ENCODE measurements at places on chromosomes 6 and 20.

- DNase-seq, result no peak
Observed at GRCh38 chr6:161166176-161166575, 107.7 kb downstream of the AGPAT4 start.

GRCh38 chr6:158863646-158864045, 44.5 kb upstream of the EZR start:
- no peak for DNase-seq

GRCh38 chr6:136921936-136922684, at the start of gene SLC35D3:
TSS of gene SLC35D3 (plus strand) at chr6:136922301. CDS start at chr6:136922429, 128 bp downstream.
- no peak for DNase-seq

DNA sequence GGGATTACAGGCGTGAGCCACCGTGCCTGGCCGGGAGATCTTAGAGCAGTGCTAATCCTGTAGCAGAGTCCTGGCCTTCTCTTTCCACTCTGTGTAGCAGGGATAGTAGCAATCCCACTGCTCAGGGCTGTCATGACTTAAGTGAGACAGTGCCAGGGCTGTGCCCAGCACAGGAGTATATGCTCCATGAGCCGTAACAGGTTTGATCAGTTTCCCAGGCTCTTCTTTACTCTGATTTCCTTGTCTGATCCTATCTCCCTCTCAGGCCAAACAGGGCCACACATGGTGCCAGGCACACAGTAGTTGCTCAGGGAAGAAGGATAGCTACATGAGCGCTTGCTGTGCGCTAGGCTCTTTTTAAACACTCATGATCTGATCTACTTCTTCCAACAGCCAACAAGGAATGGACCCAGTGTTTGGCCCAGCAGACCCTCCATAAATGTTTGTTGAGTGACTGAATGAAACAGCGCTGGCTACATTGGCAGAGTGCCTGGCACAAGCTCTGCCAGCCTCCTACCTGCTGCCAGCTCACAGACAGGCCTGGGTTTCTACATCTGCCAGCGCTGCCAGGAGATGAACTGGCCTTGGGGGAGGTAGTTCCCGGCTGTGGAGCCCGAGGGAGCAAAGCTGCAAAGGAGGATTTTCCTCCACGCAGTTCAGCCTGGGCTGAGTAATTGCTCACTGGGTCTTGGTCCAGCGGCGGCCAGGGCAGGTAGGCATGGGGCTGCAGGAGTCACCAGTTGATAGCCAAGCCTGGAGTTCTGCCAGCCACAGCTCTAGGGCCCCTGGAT, 36.9 kb downstream of the SNAI1 start:
- DNase-seq, result no peak

DNA sequence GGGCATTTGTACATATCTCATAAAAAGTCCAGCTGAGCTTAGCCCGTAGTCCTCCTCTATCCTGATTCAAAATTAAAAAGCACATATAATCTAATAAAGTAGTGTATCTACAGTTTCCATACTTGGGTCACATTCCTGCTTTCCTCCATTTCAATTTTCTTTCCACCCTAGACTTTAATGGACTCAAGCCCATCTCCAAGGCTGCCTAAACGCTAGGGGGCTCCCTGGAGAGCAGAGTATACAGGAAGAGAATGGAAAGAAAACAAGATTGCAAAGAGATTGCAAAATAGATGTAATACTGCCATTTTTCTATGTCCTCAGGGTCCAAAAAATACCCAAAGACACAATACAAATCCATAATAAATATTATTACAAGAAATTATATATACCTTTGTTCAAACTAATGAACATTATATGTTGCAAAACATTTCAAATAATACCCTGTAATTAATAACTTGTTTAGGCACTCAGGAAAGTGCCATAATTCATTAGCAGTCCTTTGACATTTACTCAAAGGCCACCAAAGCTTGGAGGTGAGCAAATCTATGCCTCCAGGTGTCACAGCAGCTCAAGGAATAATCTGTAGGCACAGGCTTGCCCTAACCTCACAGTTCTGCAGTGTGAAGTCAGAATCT, 2.4 kb upstream of the MCM3 start:
- peak; percentile 97 for DNase-seq

- peak; percentile 68 for DNase-seq
Observed at GRCh38 chr20:36574366-36575135, 1.2 kb downstream of the TGIF2 start.

- DNase-seq, result no peak
Observed at GRCh38 chr6:105212587-105212986, 32.8 kb upstream of the POPDC3 start.

DNA sequence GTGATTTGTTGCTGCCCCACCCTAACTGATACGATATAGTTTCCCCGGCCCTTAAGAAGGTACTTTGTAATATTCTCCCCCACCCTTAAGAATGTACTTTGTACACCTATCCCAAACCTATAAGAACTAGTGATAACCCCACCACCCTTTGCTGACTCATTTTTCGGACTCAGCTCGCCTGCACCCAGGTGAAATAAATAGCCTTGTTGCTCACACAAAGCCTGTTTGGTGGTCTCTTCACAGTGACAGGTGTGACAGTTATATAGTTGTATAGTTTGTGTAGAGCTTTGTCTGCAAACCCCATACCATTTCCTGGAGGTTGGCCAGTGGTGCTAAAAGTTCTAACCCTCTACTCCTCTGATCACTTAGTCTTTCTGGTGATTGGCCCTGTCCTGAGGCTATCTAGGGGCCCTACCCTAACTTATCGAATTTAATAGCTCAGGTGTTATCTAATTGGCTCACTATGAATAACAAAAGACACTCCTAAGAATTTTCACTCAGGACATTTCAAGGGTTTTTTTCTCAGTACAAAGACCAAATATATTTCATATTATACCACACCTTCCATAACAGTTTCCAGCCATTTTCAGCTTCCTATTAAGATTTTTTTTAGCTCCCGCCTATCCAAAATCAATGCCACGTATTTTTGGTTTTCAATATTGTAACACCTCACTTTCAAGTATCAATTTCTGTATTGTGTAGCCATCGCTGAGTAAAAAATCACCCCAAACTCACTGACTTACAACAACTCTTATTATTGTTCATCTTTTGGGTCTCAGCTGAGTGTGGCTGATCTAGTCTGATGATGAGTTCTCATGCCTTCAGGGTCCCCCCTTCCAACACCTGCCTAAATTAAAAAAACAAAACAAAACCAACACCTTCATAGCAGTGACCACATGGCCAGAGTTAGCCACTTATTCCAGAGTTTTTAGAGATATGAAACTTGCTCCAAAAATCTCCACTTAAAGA, 9.8 kb upstream of the BTN1A1 start:
- DNase-seq, result no peak

GRCh38 chr20:62476056-62476838, 452 bp upstream of the GATA5 start:
- peak; percentile 78 for DNase-seq

- DNase-seq, result no peak
Observed at GRCh38 chr20:19003366-19004336, 190.1 kb downstream of the SCP2D1 start.

DNA sequence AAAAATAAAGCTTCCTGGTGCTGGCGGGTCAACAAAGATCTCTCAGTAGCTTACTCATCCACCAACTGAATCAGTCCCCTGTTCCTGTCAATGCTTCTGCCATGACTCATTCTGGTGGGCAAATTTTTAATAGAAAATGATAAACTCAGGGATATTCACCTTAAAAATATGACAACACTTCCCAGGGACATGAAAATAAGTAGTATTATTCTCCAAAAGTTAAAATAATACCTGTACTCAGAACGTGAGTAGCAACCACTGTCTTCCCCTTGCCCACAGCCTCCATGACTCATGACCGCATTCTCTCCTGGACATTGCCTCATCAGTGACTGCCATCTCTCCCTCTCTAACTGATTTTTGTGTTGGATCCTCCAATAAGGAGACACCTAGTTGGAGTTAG, 552.3 kb downstream of the KIF16B start:
- DNase-seq, result no peak

DNA sequence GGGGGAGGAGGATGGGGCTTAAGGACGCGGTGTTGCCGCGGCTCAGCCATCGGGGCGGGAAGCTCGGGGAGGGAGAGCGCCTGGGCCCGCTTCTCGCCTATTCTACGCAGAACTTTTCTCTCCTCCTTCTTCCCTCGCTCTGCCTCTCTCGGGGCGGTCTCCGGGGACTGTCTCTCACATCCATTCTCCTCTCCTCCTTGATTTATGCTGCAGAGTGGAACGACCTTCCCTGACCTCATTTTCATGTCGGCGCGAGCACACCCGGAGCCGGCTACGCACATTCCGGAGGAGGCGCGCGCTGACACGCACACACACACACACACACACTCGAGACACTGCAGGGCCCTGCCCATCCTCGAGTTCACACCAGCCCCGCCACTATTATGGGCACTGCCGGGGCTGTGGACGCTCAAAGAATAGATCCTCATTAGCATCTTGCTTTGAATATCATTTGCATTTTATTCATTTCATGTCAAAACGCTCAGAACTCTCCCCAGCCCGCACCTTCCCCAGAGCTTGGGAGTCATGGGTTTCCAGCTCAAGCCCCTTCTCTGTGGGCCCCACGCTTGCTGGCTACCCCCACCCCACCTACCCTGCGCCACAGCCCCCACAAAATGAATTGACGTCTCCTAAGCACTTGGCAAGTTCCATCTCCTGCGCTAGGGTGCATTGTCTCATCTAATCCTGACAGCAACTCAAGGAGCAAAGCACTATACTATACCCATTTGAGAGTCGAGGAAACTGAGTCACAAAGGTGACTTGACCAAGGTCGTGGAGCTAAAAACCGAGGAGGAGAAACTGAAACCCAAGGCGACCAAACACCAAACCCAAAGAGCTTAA, 36.8 kb downstream of the NCR2 start:
- no peak for DNase-seq

GRCh38 chr20:23092384-23092756, 6.2 kb upstream of the CD93 start:
- peak; percentile 61 for DNase-seq

DNA sequence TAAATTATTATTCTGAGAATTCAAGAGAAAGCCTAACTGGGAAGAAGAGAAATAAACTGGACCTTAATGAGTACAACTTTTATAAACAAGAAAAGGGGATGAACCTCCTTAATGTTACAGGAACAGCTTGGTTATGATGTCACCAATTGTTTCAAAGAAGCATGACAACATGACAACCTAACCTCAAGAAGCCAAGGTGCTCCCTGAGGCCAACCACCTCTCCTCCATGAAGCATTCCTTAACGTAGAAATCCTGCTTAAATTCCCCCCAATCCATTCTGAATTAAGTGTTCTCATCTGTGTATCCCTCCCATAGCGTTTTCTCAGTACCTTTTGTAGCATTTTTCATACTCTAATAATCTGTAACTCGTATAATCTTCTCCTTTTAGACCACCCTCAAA, 1.7 kb downstream of the HBS1L start:
- DNase-seq, result peak; percentile 65

DNA sequence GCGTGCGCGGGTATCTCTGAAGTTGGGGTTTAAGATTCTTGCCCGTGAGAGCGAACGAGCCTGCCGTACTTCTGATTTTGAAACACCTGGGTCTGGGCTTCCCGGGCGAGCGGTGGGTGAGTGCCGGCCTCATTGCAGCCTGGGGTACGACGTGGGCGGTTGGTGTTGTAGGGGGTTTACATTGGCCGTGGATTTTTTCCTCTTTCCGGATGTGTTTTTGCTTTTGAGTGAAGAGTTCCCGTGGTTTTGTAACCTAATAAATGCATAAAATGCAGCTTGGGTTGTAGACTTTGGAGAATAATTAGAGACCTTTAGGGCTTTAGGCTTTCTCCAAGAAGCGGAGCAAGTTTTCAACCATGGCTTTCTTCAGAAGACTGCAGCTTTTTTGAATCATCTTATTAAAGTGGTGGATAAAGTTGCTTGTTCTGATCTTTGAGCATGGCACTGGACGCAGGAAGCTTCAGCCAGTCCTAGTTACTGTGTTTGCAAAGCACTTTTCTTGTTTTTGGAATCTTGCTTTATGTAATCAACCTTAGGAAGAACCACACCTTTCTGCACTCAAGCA, 314 bp downstream of the FARS2 start:
- no peak for DNase-seq
